CD8-positive, alpha-beta T cell (primary cell): ENCODE measurements at places on chromosomes 6 and 20. TPM values are rescaled to one million over a fixed set of nuclear protein-coding genes. Genes with fewer than 3 reads are reported as not detected.

Gene SUMO4
- total RNA-seq, result 5.4 TPM

Gene SIGLEC1
- total RNA-seq, result 0.05 TPM

Gene THBS2
- not detected for total RNA-seq

Gene FLRT3
- total RNA-seq, result not detected
